ENCODE measurements at places on chromosomes 6 and 20. TPM values are rescaled to one million over a fixed set of nuclear protein-coding genes. Genes with fewer than 3 reads are reported as not detected.
A peak's percentile ranks its signal among the peaks of the same experiment; 100 is the strongest.

The ERVFRD-1 gene
- total RNA-seq, result not detected

The TJAP1 gene
- 47.7 TPM for total RNA-seq

The PAK5 gene
- total RNA-seq, result not detected

The ADGRG6 gene
- total RNA-seq, result 2.5 TPM

The PRR3 gene
- total RNA-seq, result 28.9 TPM

The HSD17B8 gene
- 28.7 TPM for total RNA-seq

The MMP24 gene
- not detected for total RNA-seq

The SNAI1 gene
- 0.82 TPM for total RNA-seq

The TRDN gene
- total RNA-seq, result not detected

- H3K27me3 ChIP-seq, result no peaks in the 10 kb centered on the region
- H3K4me3 ChIP-seq, result peak overlapping the region; percentile 45
- H3K36me3 ChIP-seq, result peaks cover 36% of the 10 kb centered on the region
- H3K4me1 ChIP-seq, result peaks cover 6% of the 10 kb centered on the region
Observed at GRCh38 chr6:147279427-147279826, 75.2 kb downstream of the STXBP5 start.

DNA sequence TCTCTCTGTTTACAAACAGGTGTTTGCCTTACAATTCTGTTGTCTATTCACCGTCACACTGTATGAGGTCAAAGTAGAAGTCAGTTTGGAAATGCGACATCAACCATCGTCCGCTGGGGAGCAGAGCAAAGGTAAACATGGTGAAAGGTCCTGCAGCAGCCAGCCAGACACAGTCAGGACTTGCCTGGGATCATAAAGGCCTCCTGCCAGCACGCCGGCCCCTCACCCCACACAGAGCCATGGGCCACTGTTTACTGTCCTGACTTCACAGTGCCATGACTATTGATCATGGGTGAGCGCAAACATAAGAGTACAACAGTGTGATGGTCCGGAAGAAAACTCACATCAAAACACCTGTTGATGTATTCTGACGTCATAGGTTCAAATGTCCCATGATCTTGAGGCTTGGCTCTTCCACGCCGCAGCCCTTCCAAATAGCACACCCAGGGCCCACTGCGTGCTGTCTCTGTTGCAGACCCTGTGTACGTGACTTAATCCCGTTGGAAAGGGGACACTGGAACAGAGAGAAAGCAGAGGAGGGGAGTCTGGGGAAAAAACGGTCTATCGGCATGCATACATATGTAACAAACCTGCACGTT, 16.9 kb upstream of the PPP1R3G start:
- no peak overlapping the region for H3K27ac ChIP-seq
- H3K36me3 ChIP-seq, result peaks cover 2% of the 10 kb centered on the region
- H3K27me3 ChIP-seq, result no peaks in the 10 kb centered on the region
- DNase-seq, result no peak
- peaks cover 2% of the 10 kb centered on the region for H3K4me1 ChIP-seq
- H3K4me3 ChIP-seq, result no peak overlapping the region

GRCh38 chr20:23244916-23245552, 105.6 kb upstream of the NXT1 start:
- H3K4me1 ChIP-seq, result peaks cover 5% of the 10 kb centered on the region
- no peak for DNase-seq
- peaks cover 19% of the 10 kb centered on the region for H3K27me3 ChIP-seq
- no peaks in the 10 kb centered on the region for H3K36me3 ChIP-seq

DNA sequence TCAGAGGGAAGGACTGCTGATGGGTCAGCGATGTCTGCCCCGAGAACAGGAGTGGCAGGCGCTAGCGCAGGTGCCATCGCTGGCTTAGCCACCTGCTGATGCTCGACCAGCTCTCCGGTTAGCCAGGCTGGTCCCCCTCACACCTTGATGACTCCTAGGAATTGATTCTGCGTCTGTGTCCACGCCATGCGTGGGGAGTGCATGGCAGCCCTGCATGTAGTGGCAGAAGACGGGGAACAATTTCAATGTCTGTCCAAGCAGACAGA, 6.7 kb downstream of the SS18L1 start:
- H3K4me3 ChIP-seq, result peak overlapping the region; percentile 49
- H3K27me3 ChIP-seq, result no peaks in the 10 kb centered on the region
- no peak for DNase-seq
- no peak overlapping the region for H3K27ac ChIP-seq
- peaks cover 31% of the 10 kb centered on the region for H3K4me1 ChIP-seq

- no peak for DNase-seq
- no peaks in the 10 kb centered on the region for H3K4me1 ChIP-seq
- no peak overlapping the region for H3K27ac ChIP-seq
- H3K36me3 ChIP-seq, result no peaks in the 10 kb centered on the region
Observed at GRCh38 chr6:89037141-89037900, 43.2 kb upstream of the PNRC1 start.

DNA sequence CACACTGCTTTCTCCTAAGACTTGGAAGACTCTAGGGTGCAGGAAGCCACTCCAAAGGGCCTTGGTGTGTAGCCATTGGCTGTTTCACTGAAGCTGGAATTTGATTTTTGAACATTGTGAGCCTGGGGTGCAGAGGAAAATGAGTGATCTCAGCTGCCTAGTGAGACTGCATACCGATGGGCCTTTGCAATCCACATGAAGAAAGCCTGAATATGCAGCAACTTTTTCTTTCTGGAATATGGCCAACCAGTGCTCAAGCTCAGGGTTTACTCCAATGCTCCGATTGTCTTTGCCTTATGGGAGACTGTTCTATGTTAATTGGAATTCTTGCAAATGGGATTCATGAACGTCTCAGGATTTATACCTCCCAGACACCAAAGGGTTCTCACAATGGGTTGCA, 242.6 kb downstream of the DOK5 start:
- peaks cover 24% of the 10 kb centered on the region for H3K27me3 ChIP-seq
- H3K4me3 ChIP-seq, result no peak overlapping the region
- no peaks in the 10 kb centered on the region for H3K36me3 ChIP-seq
- no peaks in the 10 kb centered on the region for H3K4me1 ChIP-seq
- DNase-seq, result no peak
- no peak overlapping the region for H3K27ac ChIP-seq

- no peak overlapping the region for H3K4me3 ChIP-seq
- no peaks in the 10 kb centered on the region for H3K4me1 ChIP-seq
- DNase-seq, result no peak
- H3K27ac ChIP-seq, result no peak overlapping the region
- peaks cover 2% of the 10 kb centered on the region for H3K27me3 ChIP-seq
- H3K36me3 ChIP-seq, result no peaks in the 10 kb centered on the region
Observed at GRCh38 chr6:146335336-146335735, 208.3 kb upstream of the RAB32 start.

GRCh38 chr6:131946992-131947955, 3.9 kb downstream of the CCN2 start:
- peaks cover 2% of the 10 kb centered on the region for H3K36me3 ChIP-seq
- peaks cover 14% of the 10 kb centered on the region for H3K4me1 ChIP-seq
- no peak overlapping the region for H3K27ac ChIP-seq
- no peak for DNase-seq
- H3K27me3 ChIP-seq, result peaks cover 67% of the 10 kb centered on the region
- H3K4me3 ChIP-seq, result no peak overlapping the region

DNA sequence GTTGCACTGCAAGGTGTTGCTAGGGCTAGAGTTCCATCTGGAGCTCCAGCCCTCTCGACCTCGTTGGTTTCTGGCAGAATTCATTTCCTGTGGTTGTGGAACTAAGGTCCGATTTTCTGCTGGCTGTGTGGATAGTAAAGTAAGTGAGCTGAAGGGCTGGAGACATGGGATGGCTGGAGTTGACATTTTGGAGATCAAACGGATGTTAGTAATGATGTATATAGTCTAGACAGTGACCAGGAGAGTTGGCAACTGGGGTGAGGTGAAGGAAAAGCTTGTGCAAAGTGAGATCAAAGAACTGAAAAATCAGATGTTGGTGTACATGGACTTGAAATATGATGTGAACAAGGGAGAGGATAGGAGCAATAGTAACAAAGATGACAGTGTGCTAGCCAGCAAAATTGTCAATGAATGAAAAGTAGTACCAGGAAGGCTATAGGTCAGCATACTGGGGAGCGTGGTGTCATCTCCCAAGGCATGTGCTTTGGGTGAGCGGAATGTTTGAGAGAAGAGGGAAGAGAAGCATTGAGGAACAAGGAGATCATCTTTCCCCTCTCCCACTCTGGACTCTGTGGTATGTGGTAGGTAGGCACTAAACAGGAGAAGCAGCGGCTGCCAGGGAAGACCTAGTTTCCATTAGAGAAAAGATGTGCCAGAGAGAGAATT, 7.8 kb downstream of the QRSL1 start:
- peak overlapping the region; percentile 4 for H3K27ac ChIP-seq
- H3K4me3 ChIP-seq, result no peak overlapping the region
- DNase-seq, result no peak
- H3K36me3 ChIP-seq, result peaks cover 52% of the 10 kb centered on the region
- no peaks in the 10 kb centered on the region for H3K27me3 ChIP-seq
- H3K4me1 ChIP-seq, result peaks cover 52% of the 10 kb centered on the region

GRCh38 chr6:25498505-25498904, 153.5 kb upstream of the SCGN start:
- H3K36me3 ChIP-seq, result peaks cover 46% of the 10 kb centered on the region
- no peak overlapping the region for H3K27ac ChIP-seq
- H3K27me3 ChIP-seq, result no peaks in the 10 kb centered on the region

GRCh38 chr6:3322366-3322890, 63.7 kb downstream of the PSMG4 start:
- no peak overlapping the region for H3K27ac ChIP-seq
- H3K4me3 ChIP-seq, result no peak overlapping the region
- H3K4me1 ChIP-seq, result peaks cover 20% of the 10 kb centered on the region
- no peak for DNase-seq
- H3K27me3 ChIP-seq, result no peaks in the 10 kb centered on the region
- no peaks in the 10 kb centered on the region for H3K36me3 ChIP-seq

GRCh38 chr20:63017826-63018411, 11.2 kb upstream of the BHLHE23 start:
- peaks cover 24% of the 10 kb centered on the region for H3K27me3 ChIP-seq
- H3K36me3 ChIP-seq, result peaks cover 14% of the 10 kb centered on the region
- H3K4me1 ChIP-seq, result no peaks in the 10 kb centered on the region
- DNase-seq, result no peak
- no peak overlapping the region for H3K4me3 ChIP-seq

DNA sequence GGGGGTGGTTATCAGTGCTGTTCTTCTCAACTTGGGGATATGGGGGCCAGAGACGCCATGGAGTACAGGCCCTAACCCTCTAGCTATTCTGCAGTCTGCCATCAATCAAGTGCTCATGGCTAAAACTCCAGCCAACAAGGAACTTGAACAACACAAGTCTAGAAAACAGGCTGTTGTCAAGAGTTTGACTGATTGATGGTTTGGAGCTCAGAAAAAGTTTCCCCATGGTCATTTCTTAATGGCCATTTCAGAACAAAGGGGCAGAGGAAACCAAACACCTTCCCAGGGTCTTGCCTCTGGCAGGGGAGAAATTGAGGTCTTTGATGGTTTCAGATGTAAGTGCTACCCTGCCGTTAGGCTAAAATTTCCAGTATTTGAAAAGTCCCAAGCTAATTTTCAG, 15.1 kb downstream of the PCK1 start:
- H3K4me3 ChIP-seq, result no peak overlapping the region
- DNase-seq, result no peak
- H3K27ac ChIP-seq, result no peak overlapping the region
- H3K36me3 ChIP-seq, result no peaks in the 10 kb centered on the region

- no peak for DNase-seq
- H3K36me3 ChIP-seq, result peaks cover 14% of the 10 kb centered on the region
Observed at GRCh38 chr20:1651268-1652058, 6.1 kb downstream of the SIRPG start.

DNA sequence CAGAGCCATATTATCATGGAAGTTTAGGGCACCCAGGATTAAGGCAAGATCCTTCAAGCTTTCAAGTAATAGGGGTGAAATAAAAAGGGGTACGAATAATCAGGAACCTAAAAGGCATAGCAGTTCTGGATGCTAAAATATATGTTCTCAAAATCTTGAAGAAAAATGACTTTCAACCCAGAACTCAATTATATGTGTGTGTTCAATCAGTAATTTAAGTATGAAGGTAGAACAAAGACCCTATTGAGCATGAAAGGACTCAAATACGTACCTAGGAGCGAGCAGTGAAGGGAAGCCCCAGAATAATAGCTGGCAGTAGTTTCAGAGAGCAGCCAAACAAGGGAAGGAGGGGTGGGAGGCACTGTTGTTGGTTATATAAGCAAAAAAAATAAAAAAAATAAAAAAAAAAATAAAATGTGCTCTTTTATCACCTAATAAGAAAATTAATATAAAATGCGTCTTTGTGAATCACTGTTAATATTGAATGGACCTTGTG, 45.4 kb downstream of the MYO6 start:
- no peak overlapping the region for H3K27ac ChIP-seq
- no peaks in the 10 kb centered on the region for H3K4me1 ChIP-seq
- peaks cover 6% of the 10 kb centered on the region for H3K27me3 ChIP-seq

- no peaks in the 10 kb centered on the region for H3K36me3 ChIP-seq
- no peaks in the 10 kb centered on the region for H3K27me3 ChIP-seq
- H3K4me3 ChIP-seq, result no peak overlapping the region
- H3K27ac ChIP-seq, result no peak overlapping the region
- DNase-seq, result no peak
Observed at GRCh38 chr20:17558154-17558940, 11.5 kb upstream of the DSTN start.

DNA sequence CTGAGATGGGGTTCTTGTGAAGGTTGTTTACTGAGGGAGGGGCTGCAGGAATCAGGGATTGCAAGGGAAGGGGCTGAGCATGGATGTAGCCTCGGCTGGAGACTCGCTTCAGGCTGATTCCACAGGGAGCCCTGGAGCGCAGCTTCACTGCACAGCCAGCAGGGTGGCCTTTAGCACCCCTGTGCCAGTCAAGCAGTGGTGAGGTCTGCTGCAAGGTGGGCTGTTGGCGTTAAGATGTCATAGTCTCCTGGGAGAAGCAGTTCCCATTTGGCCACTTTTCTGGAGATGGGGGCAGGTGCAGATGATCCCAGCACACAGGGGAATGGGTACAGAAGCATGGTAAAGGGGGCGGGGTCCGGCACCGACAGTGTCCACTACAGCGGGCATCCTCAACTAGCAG, 126.3 kb downstream of the TOX2 start:
- no peak for DNase-seq
- H3K36me3 ChIP-seq, result no peaks in the 10 kb centered on the region
- H3K4me1 ChIP-seq, result no peaks in the 10 kb centered on the region
- H3K4me3 ChIP-seq, result no peak overlapping the region

DNA sequence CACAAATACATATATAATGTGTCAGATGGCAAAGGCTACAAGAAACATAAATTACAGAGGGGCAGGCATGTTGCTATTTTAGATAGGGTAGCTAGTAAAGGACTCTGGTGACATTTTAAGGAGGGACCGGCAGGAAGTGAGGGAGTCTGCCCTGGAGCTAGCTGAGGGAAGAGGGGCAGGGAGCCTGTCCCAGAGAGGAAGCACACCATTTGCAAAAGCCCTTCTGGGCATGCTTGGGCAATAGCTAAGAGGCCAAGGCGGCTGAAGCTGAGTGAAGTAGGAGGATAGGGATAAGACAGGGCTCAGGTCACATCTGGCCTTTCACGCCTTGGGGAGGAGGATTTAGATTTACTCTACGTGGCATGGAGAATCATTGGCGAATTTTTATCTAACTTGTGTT, 96.2 kb downstream of the RTN4IP1 start:
- peaks cover 29% of the 10 kb centered on the region for H3K4me1 ChIP-seq
- no peaks in the 10 kb centered on the region for H3K27me3 ChIP-seq
- no peak overlapping the region for H3K4me3 ChIP-seq

- H3K4me3 ChIP-seq, result no peak overlapping the region
- H3K4me1 ChIP-seq, result no peaks in the 10 kb centered on the region
- peaks cover 13% of the 10 kb centered on the region for H3K27me3 ChIP-seq
- no peak overlapping the region for H3K27ac ChIP-seq
- H3K36me3 ChIP-seq, result no peaks in the 10 kb centered on the region
Observed at GRCh38 chr20:63054103-63054474, 47.3 kb upstream of the BHLHE23 start.

- H3K4me1 ChIP-seq, result no peaks in the 10 kb centered on the region
- no peaks in the 10 kb centered on the region for H3K27me3 ChIP-seq
- DNase-seq, result no peak
- H3K36me3 ChIP-seq, result no peaks in the 10 kb centered on the region
- H3K27ac ChIP-seq, result no peak overlapping the region
Observed at GRCh38 chr6:73375216-73375615, 5.5 kb upstream of the OOEP start.

Measured in naive thymus-derived CD8-positive, alpha-beta T cell (primary cell).